Cortex of kidney (tissue), 1 donor: ENCODE measurements at places on chromosomes 5 and 9.

DNA sequence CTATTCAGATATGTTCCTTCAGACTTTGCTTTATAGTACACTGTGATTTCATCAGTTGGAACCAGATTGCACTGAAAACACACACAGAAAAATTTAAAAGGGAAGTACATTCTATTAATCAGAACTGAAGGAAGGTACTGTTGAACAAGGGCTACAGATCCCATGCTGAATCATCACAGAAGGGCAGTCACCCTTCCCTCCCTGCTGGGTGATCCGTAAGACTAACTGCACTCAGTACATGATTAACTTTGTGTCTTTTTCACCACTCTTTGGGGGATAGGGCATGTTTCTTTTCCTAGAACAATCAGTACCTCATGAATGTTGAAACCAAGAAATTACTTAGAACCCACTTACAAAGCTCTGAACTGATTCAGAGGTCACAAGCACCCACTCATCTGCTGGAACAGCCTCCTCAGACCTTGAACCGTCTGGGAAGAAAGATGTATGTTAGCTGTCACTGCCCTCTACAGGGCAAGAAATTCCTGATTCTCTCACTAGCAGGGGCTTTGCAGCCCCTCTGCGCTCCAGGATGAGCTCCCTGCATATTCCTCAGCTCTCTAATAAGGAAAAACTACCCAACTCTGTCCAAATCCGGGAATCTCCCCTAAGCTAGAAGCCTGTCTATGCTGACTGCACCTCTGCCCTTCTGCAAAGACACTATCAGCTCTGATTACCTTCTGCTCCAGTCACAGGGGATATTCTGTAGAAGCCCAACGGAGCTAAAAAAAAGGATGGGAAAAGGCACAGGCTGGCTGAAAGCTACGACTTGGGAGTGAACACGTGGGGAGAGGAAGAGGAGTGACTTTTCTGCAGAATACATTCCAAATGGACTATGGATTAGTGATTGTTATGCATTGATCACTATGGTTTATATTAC lies 51.0 kb downstream of the IARS1 start:
- DNase-seq, result no peak

- DNase-seq, result no peak
These were observed 522.7 kb upstream of the CLINT1 start for GRCh38 chr5:158381614-158382160.

GRCh38 chr9:16213781-16214515 lies 656.5 kb downstream of the BNC2 start:
- no peak for DNase-seq

DNA sequence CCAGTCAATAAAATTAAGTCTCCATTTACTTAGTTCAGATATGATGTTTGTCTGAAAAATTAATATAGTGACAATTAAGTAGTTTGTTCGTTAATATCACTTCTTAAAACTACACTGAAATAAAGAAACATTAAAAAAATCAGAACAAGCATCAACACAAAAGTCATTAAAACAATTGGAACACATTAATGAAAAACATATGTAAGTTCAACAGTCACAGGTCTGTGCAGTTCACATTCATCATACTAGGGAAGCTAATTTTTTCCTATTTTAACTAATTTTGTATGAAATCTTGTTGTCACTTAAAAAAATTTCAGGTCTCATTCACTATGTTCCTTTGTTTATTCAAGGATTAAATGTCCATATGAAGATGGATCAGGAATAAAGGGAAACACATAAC lies 22.5 kb downstream of the POC5 start:
- DNase-seq, result no peak

DNA sequence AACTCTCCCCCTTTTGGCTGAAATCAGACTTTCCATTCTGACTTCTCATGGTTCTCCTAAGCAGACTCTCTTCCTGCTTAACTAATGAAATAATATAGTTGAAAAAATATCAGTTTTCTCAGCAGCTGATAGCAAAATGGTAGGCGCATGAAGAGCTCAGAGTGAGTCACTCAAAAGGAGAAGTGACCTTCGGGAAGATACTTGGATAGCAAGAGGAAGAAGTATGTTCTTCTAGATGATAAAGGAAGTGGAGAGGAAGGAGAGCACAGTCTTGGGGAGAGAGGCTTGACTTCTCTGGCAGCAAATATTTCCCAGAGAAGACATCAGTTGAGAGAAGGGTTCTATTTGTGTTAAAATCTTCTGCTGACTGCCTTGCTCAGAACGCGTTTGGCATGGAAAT lies 101.5 kb downstream of the TAF11L14 start:
- DNase-seq, result no peak

- no peak for DNase-seq
These were observed 197.0 kb downstream of the SEC61B start for GRCh38 chr9:99419070-99419469.

DNA sequence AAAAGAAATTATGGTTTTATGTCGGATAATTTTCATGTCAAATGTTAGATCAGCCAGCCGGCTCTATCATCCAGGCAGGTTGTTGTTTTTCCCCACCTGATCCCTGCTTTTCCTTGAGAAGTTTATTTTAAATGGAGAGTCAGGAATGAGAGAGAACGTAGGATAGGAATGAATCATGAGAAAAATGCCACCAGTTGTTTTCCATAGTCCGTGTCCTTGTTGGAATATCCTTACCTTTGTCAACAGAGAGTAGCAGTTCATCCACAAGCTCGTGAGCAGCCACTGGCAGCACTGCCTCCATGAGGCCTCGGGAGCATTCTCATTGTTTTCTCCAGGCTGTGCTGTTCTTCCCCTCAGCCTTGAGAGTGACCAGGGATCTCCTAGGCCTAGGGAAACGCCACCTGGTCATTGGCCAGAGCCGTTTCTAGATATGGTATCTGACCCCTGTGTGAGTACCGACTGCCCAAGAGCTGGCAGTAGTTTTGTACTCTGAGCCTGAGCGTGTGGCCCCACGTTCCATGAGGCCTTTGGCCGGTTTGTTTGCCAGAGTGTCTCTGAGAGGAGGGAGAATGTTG lies 293.3 kb downstream of the FANCC start:
- DNase-seq, result no peak

GRCh38 chr5:19314840-19315239 lies 673.2 kb downstream of the CDH18 start:
- DNase-seq, result no peak

GRCh38 chr9:114969269-114969668 lies 38.9 kb upstream of the TNFSF8 start:
- no peak for DNase-seq

DNA sequence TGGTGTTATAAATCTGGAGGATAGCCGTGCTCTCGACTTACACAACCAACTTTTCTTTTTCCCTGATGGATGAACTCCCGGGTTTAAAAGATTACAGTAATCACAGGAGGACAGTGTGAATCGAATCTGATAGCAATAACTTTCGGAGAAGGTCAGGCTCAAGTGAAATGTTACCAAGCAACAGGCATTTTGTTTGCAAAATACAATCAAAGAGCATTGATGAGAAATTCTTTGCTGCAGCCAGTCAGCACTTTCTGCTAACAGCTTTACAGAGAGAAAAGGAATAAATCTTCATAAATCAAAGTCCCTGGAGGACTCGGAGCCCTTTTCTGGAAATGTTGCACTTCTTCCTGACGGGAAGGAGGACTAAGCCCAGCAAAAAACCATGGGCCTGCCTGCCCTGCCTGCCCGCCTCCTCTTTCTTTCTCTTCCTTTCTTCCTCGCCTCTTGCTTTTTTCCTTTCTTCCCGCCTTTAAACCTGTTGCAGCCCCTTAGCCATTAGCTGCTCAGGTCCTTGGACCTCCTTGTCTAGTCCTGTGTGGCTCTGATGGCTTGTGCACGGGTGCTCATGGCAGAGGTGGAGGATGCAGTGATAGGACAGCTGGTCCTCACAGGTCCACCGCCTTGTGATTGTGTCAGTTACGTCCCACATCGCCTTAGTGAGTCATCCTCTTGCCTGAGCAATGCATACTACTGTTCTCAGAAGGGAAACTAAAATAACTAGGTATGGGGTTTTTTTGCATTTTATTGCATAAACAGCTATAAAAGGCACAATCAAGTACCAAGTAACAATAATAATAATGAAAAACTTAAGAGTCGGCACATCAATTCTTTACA lies 6.2 kb downstream of the DMRT3 start:
- DNase-seq, result no peak

- no peak for DNase-seq
These were observed 29.4 kb upstream of the HSD17B3 start for GRCh38 chr9:96331236-96331947.

DNA sequence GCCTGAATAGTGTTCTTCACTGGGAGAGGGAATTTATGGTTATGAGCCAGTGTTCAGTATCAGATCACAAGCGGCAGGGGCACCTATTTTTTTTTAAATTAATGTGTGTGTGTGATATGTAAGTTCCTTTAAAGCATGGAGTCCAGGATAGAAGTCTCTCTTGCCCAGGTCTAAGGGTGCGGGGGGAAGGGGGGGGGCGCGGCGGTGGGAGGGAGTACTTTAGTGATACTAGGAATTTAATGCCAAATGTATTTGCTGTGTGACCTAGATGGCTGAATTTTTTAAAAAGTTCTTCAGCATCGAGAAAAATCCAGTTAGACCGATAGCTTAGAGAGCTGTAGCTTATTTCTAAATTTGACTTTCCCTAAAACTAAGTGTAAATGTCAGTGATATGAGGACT lies 1.5 kb upstream of the FCHO2 start:
- no peak for DNase-seq

- no peak for DNase-seq
These were observed 4.0 kb downstream of the MFAP3 start for GRCh38 chr5:154042766-154043165.
